ENCODE measurements at places on chromosomes 3 and 15.

- DNase-seq, result no peak
These were observed 28.3 kb upstream of the GALNT15 start for GRCh38 chr3:16146015-16146730.

GRCh38 chr15:39479911-39480310 is 101.0 kb upstream of the THBS1 start:
- DNase-seq, result no peak

GRCh38 chr3:38730281-38730680 is 80.8 kb upstream of the SCN5A start:
- DNase-seq, result no peak

DNA sequence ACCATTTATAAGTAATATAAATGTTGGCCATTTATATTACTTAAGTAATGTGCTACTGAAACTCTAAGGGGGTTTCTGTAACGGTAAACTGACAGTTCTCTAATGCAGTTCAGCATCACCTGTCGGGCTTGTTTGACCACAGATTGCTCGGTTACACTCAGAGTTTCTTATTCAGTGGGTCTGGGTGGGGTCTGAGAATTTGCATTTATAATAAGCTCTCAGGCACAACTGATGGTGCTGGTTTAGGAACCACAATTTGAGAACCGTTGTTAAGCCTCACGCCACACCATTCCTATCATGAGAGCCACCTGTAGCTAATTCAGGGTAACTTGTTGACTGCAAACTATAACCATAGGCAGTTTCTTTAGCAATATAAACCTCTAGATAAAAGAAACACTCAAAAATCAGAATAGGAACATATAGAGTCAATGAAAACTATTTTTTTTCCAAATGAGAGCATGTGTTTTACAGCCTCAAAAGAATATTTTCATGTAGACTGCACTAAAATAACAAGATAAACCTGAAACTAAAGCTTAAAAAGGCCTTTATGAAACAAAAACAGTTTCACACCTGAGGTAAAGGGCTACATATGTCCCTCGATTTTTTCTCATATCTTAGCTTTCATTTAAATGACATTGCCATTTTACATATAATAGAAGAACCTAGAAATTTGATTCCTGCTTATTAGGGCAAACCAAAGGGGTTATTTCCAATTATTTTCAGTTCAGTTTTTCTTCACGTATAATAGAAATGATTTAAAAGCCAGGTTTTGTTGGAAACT is 604.8 kb downstream of the UNC13C start:
- no peak for DNase-seq

GRCh38 chr3:171353423-171353822 is 106.8 kb downstream of the TNIK start:
- DNase-seq, result no peak

DNA sequence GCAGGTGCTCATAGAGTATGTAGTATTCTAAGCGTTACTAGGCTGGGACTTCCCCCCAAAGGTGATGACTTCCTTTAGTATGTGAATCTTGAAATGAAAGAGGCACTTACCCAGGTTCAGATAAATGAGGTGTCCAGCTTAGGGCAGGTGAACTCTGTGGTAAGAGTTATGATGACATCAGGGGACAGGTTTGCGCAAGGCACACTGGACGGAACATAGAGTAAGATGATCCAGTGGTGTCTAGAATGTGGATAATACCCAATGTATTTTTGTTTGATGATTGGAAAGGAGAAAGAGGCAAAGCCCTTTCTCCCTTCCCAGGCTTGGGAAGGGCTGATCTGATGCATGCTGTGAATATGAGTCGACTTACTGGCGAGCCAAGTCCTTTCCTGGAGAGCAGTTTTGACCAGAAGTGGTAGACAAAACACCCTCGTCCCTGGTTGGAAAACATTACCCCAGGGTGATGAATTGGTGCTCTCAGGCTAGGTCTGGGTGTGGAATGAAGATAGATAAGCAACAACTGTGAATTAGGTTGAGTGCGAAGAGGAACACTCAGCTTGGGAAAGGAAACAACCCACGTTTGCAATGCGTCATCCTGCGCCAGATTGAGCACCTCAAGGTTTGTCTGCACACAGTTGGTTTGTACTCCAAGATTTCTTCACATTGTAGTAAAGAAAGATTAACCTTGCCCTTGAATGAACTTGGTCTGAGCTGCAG is 124.2 kb downstream of the GHSR start:
- no peak for DNase-seq

DNA sequence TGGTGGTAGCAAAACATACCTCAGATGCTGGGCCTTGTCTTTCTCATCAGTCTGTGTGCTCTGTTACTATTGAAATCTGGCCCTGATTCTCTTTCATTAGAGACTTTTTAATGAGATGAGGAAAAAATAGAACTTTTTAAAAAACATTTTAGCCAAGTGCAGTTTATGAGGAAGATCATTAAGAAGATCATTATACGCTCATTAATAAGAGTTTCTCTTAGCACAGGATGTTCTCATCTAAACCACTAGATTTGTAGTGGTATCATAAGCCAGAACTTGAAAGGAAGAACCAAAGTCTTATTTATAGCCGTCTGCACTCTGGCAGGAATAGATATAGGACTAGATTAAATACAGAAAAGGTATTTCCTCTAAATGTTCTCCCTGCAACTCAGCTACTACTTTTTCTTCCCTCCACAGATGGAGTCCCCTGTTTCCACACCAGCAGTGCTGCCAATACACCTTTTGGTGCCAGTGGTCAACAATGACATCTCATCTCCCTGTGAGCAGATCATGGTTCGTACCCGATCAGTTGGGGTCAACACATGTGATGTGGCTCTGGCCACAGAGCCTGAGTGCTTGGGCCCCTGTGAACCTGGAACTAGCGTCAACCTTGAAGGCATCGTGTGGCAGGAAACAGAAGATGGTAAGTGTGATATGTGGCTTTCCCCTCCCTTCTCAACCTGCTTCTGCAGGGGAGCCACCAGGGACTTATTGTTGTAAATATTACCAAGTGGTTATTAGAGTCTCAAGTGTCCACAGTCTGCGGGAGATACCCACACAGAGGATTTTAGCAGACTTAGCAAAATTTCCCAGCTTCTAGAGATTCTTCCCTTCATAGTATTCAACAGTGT is 152.8 kb downstream of the RBPMS2 start:
- no peak for DNase-seq

DNA sequence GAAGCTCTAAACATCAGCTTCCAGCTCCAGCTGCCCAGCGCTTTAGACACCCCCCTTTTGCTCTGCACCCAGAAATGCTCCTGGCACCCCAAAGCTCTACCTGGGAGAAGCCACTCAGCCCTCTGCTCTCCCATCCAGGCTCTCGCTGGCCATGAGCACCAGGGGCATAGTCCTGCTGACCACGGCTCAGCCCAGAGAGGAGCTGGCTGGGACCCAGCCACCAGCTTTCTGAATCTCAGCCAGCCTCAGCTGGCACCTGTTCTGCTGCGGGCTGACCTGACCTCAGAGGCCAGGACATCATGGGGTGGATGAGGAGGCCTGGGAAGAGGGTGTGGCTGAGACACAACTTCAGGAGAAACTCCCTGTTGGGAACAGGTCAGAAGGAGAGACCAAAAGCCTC is 8.6 kb downstream of the NTRK3 start:
- no peak for DNase-seq

DNA sequence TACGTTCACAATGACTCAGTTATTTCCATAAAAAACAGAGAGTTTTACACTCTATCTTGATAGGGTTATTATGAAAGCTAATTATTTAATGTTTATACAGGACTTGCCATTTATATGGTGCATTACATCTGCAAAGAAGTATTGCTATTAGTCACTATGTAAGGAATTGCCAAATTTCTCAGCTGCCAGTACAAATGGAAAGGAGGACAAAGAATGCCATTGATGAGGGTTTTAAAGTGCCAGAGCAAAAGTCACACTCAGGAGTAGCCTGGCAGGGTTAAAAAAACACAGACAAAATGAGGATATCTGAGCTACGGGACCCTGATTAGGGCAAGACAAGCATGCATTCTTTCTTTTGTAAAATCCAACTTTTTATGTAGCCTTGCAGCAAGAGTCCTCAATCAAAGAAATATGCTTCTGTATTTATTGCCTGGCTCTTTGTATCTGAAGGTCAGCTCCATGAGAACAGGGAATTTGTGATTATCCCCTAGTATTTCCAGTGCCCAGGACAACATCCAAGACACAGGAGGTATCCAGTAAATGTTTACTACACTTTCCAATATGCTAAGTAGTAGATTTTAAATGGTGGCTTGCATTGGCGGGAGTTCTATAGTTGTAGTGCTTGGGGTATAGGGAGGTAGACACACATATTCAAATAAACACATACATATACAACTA is 1013.6 kb downstream of the ROBO1 start:
- DNase-seq, result no peak

- no peak for DNase-seq
These were observed 116.9 kb upstream of the SOX14 start for GRCh38 chr3:137647179-137647578.

DNA sequence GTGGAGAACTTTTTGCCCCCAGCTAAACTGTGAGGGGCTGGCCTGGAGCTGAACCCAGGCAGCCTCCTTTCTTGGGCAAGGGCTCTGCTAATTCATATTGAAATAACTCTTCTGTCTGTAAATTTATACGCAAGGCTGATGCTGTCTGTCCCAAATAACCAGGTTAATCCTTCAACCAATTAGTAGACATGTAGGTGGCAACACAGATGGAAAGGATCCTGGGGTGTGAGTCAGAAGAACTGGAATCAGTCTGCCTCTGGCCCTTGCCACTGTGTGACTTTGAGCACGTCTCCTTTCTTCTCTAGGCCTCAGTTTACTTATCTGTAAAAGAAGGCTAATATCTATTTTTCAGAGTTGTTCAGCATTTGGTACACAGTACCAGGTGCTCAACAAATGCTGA is 48.3 kb upstream of the IREB2 start:
- no peak for DNase-seq

Data from stimulated activated CD4-positive, alpha-beta T cell treated with anti-CD3 and anti-CD28 coated beads, Interleukin-1b, Interleukin-23, amount 100 ng/mL, for 1 hour (primary cell).